ENCODE measurements at places on chromosomes 5 and 9. TPM values are rescaled to one million over a fixed set of nuclear protein-coding genes. Genes with fewer than 3 reads are reported as not detected.

GRCh38 chr5:2183154-2184025, 300.7 kb upstream of the IRX4 start:
- no peak overlapping the region for H3K4me3 ChIP-seq
- H3K27me3 ChIP-seq, result no peaks in the 10 kb centered on the region
- no peaks in the 10 kb centered on the region for H3K4me1 ChIP-seq
- DNase-seq, result no peak
- H3K36me3 ChIP-seq, result no peaks in the 10 kb centered on the region

DNA sequence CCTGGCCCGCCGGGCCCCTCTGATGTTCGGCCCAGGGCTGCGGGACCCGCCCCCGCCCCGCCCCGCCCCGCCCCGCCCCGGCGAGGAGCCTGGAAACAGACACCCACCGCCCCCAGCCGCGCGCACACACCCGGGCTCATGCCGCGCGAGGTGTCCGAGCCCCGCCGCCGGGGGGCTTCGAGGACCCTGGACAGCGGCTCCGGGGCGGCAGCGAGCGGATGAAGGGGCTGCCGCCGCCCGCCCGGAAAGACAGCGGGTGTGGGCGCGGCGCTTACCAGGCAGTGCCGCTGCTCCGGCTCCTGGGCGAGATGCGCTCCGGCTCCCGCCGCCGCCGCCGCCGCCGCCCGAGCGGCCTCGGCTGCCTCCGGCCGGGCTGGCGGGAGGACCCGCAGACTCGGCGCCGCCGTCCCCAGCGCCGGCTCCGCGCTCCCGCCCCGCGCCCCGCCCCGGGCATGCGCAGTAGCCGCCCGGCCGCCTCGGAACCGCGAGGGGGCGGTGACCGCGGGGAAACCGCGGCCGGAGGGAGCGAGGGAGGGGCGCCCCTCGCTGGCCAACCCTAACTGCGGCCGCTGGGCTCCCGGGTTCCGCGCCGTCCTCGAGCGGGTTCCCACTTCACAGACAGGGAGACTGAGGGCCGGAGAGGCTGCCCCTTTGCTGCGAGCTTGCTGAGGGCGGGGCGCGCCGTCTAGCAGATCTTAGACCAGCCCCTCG, at the start of gene GPRIN1:
GPRIN1 (minus strand) TSS at position 433 of the 711 bp plus-strand sequence. CDS start 10,322 bp downstream, outside the sequence.
- no peaks in the 10 kb centered on the region for H3K36me3 ChIP-seq
- H3K4me3 ChIP-seq, result peak within 1 kb of the TSS; percentile 69
- DNase-seq, result peak; percentile 75
- H3K27ac ChIP-seq, result no peak within 1 kb of the TSS
- H3K4me1 ChIP-seq, result peaks cover 7% of the 10 kb centered on the region
- peaks cover under 1% of the 10 kb centered on the region for H3K27me3 ChIP-seq

GRCh38 chr5:22431406-22431805, 421.7 kb downstream of the CDH12 start:
- no peak overlapping the region for H3K27ac ChIP-seq
- no peaks in the 10 kb centered on the region for H3K36me3 ChIP-seq
- DNase-seq, result no peak
- no peaks in the 10 kb centered on the region for H3K27me3 ChIP-seq

DNA sequence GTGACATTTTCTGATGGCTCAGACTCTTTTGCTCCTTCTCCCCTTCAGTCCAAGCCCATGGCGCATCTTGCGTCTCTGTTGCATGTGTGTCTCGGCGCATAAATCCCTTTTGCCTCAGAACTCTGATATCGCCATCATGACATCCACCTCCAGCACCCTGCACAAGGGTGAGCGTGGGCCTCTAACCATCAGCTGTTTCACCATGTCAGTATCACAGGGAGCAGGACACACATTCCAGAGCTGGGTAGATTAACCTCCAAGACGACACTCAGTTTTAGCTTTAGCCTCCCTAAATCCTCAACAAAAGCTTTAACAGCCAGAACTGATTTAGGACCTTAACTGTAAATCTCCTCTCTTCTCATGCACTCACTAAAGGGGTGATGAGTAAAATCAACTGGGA, 239.0 kb downstream of the EBF1 start:
- H3K36me3 ChIP-seq, result no peaks in the 10 kb centered on the region
- DNase-seq, result no peak

DNA sequence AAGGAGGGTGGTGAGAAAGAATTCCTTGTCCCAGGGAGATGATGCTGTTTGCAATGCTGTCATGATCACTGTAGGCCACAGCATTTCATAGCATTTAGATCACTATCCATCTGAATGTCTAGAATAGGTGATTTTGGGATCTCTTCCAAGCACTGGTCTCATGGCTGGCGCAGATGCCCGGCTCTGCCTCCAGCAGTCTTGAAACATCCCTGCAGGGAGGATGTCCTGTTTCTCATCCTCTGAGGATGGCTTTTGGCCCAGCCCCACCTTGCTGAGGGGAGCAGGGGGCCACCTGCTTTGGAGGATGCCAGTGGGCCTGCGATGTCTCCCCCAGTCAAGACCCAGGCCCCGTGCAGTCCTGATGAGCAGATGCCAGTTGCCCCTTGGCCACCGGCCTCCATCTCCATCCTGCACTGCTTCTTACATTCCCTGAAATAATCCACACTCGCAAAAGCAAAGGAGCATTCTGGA, 63.5 kb upstream of the GARNL3 start:
- no peaks in the 10 kb centered on the region for H3K27me3 ChIP-seq
- no peak overlapping the region for H3K27ac ChIP-seq
- H3K36me3 ChIP-seq, result no peaks in the 10 kb centered on the region

- H3K4me1 ChIP-seq, result no peaks in the 10 kb centered on the region
- no peaks in the 10 kb centered on the region for H3K36me3 ChIP-seq
- no peak for DNase-seq
These were observed 37.3 kb downstream of the CFAP77 start for GRCh38 chr9:132447346-132447745.

DNA sequence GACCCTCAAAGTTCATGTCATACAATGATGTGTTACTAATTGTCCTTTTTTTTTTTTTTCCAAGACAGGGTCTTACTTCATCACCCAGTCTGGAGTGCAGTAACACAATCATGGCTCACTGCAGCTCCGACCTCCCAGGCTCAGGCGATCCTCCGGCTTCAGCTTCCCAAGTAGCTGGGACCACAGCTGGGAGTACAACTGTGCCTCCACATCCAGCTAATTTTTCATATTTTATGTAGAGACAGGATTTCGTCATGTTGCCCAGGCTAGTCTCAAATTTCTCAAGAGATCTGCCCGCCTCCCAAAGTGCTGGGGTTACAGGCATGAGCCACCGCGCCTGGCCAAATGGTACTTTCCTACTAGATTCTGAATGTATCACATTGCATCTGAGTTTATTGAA, 49.4 kb upstream of the EBF1 start:
- no peaks in the 10 kb centered on the region for H3K27me3 ChIP-seq
- DNase-seq, result no peak
- no peaks in the 10 kb centered on the region for H3K4me1 ChIP-seq
- H3K36me3 ChIP-seq, result no peaks in the 10 kb centered on the region
- no peak overlapping the region for H3K27ac ChIP-seq

SLCO4C1 gene
- total RNA-seq, result 36.9 TPM

DNA sequence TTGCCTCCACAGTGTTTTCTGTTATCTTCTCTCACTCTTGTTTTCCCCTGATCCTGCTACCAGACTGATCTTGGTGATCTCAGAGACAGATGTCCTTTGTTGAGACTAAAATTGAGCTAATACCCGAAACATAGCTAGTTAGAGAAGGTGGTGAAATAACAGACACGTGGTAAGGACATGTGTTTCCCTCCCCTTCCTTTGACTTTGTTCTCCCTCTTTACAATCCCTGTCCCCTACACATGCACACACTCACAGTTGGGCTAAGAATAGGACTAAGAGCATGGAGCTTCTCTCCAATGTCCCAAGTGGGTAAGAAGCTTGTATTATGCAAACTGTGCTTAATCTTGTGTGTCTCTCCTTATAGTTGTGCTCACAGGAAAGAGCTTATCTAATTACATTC, 1603.0 kb upstream of the C9orf72 start:
- H3K27me3 ChIP-seq, result no peaks in the 10 kb centered on the region
- DNase-seq, result no peak
- H3K4me3 ChIP-seq, result no peak overlapping the region

- H3K4me1 ChIP-seq, result no peaks in the 10 kb centered on the region
- H3K36me3 ChIP-seq, result peaks cover 39% of the 10 kb centered on the region
- no peak for DNase-seq
- no peaks in the 10 kb centered on the region for H3K27me3 ChIP-seq
These were observed 9.7 kb downstream of the RAD1 start for GRCh38 chr5:34905564-34905963.

DNA sequence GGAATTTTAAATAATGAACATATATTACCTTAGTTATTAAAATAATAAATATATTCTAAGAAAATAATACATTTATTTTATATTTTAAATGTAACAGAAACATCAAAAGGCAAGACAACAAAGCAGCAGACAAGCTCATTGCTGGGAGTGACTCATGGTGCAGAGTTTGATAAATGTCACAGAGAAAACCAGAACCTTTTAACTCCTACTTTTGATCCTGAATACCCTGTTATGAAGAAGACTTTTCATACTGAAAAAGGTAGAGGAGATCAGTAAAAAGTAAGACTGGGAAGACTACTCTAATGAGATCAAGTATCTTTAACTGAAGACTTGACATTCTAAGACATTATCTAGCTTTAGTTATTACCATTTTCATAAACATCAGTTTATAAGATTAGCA, 99.0 kb upstream of the GNA14 start:
- DNase-seq, result no peak
- no peaks in the 10 kb centered on the region for H3K27me3 ChIP-seq
- H3K27ac ChIP-seq, result no peak overlapping the region
- peaks cover 4% of the 10 kb centered on the region for H3K4me1 ChIP-seq

- H3K36me3 ChIP-seq, result no peaks in the 10 kb centered on the region
- H3K4me1 ChIP-seq, result no peaks in the 10 kb centered on the region
- peaks cover 4% of the 10 kb centered on the region for H3K27me3 ChIP-seq
- H3K27ac ChIP-seq, result no peak overlapping the region
- DNase-seq, result no peak
These were observed 221.6 kb upstream of the DAP start for GRCh38 chr5:10982626-10983025.

DNA sequence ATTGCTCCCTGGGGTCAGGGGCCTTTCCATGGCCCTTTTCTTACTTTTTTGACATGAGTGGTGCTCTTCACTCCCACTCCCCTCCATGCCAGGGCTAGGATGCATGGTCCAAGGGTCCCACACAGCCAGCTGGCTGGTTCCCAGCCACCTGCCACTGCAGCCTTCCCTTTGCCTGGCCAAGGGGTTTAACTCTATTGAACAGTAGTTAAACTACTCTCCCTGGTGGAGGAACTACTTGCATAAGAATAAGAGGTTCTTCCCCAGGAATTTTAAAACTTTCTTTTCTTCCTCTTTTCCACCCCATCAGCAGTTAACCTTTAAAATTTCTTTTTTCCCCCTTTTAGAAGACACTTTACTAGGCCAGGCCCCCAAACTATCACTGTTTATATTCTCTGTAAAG, 1532.8 kb upstream of the ACO1 start:
- no peaks in the 10 kb centered on the region for H3K27me3 ChIP-seq
- no peak for DNase-seq
- no peaks in the 10 kb centered on the region for H3K36me3 ChIP-seq

GRCh38 chr5:170614065-170614490, 110.3 kb downstream of the KCNIP1 start:
- peak; percentile 27 for DNase-seq
- H3K4me3 ChIP-seq, result no peak overlapping the region
- H3K4me1 ChIP-seq, result peaks cover 3% of the 10 kb centered on the region
- no peaks in the 10 kb centered on the region for H3K27me3 ChIP-seq

DNA sequence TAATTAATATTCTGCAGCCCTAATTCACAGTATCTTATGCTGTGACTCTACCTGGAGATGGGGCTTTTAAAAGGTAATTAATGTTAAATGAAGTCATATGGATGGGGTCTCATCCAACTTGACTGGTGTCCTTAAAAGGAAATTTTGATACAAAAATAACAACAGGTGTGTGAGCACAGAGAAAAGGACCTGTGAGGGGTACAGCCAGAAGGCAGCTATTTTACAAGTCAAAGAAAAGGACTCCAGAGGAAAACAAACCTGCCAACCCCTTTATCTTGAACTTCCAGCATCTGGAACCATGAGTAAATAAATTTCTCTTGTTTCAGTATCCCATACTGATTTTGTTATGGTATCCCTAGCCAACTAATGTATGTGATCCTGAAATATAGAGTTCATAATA, 250.3 kb downstream of the TMEM232 start:
- H3K4me3 ChIP-seq, result no peak overlapping the region
- no peaks in the 10 kb centered on the region for H3K4me1 ChIP-seq
- H3K27me3 ChIP-seq, result no peaks in the 10 kb centered on the region
- no peak overlapping the region for H3K27ac ChIP-seq
- H3K36me3 ChIP-seq, result no peaks in the 10 kb centered on the region

ADAMTS12 gene
- total RNA-seq, result 11.2 TPM

GRCh38 chr5:19862711-19863110, 125.3 kb downstream of the CDH18 start:
- H3K27ac ChIP-seq, result no peak overlapping the region
- no peak overlapping the region for H3K4me3 ChIP-seq
- no peaks in the 10 kb centered on the region for H3K36me3 ChIP-seq
- H3K27me3 ChIP-seq, result no peaks in the 10 kb centered on the region
- no peak for DNase-seq
- no peaks in the 10 kb centered on the region for H3K4me1 ChIP-seq

DNA sequence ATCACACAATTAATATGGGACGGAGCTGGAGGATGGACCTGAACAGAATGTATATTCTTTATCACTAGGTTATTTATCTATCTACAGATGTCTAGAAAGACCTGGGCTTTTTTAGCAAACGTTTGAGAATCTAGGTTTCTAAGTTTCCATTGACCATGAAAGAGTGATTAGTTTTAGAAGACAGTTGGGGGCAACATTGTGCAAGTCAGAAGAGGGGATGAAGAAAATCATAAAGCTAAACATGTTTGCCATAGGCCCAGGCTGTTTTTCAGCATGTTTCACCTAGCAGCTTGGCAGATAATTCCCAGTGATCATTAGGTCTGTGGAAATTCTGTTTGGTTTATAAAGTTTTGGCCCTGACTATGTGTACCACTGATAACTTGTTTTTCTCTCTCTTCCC, 44.1 kb upstream of the CDKN2B start:
- DNase-seq, result no peak
- no peaks in the 10 kb centered on the region for H3K36me3 ChIP-seq
- H3K4me1 ChIP-seq, result no peaks in the 10 kb centered on the region
- H3K27ac ChIP-seq, result no peak overlapping the region
- no peaks in the 10 kb centered on the region for H3K27me3 ChIP-seq

GRCh38 chr9:88957526-88957925, 33.7 kb upstream of the S1PR3 start:
- DNase-seq, result no peak
- H3K27ac ChIP-seq, result no peak overlapping the region
- no peaks in the 10 kb centered on the region for H3K4me1 ChIP-seq
- H3K27me3 ChIP-seq, result no peaks in the 10 kb centered on the region
- H3K4me3 ChIP-seq, result no peak overlapping the region
- no peaks in the 10 kb centered on the region for H3K36me3 ChIP-seq

DNA sequence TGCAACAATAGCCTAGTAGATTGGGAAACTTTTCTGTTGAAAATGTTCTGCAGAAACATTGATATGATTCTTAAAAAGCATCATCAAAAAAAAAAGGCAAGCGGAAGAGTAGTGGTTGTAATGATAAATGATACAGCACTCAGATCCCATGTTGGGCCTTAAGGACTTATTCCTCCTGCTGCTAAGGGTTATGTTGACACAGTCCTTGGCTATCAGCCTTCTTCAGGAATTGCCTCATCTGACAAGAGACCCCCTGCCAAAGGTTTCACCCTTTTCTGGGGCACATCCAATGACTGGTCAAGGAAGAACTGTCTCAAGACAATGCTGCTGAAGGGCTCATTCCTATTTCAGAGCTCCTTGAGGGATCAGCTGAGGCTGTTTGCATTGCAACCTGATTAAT, 44.3 kb upstream of the MAMDC2 start:
- no peak overlapping the region for H3K27ac ChIP-seq
- H3K4me1 ChIP-seq, result peaks cover 14% of the 10 kb centered on the region
- DNase-seq, result no peak
- no peaks in the 10 kb centered on the region for H3K27me3 ChIP-seq
- H3K36me3 ChIP-seq, result no peaks in the 10 kb centered on the region

- H3K27me3 ChIP-seq, result no peaks in the 10 kb centered on the region
These were observed 298.7 kb upstream of the CDH6 start for GRCh38 chr5:30894811-30895210.
